Stimulated activated CD4-positive, alpha-beta T cell treated with anti-CD3 and anti-CD28 coated beads, TNF-alpha, amount 100 ng/mL, for 1 hour (primary cell): ENCODE measurements at places on chromosomes 4 and X.

DNA sequence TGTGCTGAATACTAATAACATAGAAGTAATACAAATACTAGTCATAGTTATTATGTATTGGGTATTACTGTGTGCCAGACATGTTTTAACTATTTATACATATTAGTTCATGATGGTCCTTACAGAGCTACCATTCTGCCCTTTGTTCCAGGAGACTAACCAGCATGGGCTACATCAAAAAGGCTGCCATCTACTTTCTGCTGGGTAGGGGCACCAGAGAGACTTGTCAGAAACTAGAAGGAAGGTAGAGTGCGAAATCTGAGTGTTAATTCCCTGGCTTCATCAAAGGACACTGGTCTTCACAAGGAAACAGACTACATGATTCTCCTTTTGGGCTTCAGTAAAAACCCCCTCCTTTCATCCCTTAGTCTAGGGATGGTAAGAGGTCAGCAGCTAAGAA is 347.8 kb downstream of the GBA3 start:
- DNase-seq: no peak

- no peak for DNase-seq
Measured at GRCh38 chrX:72652082-72652481, 62.0 kb downstream of the PHKA1 start.

- DNase-seq: no peak
Measured at GRCh38 chrX:16953606-16954211, 7.3 kb downstream of the REPS2 start.

DNA sequence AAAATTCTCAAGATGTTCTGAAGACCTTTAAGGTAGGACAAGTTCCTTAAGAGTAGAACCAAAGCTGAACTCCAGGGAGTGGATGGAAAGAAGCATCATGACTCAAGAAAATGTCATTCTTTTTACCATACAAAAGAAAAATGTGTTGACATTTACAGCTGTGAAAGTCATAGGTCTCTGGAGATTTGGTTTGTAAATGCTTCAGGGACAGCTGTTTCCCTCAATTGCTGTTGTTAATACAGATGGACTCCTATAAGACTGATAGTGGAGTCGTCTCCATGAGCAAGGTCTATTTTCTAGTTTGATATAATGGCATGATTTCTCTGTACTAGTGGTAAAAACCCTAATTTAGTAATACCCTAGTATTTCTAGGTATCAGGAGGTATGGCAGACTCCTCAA is 101.7 kb downstream of the PHOX2B start:
- no peak for DNase-seq

- DNase-seq: no peak
Measured at GRCh38 chr4:100190643-100191600, 654 bp upstream of the DDIT4L start.

DNA sequence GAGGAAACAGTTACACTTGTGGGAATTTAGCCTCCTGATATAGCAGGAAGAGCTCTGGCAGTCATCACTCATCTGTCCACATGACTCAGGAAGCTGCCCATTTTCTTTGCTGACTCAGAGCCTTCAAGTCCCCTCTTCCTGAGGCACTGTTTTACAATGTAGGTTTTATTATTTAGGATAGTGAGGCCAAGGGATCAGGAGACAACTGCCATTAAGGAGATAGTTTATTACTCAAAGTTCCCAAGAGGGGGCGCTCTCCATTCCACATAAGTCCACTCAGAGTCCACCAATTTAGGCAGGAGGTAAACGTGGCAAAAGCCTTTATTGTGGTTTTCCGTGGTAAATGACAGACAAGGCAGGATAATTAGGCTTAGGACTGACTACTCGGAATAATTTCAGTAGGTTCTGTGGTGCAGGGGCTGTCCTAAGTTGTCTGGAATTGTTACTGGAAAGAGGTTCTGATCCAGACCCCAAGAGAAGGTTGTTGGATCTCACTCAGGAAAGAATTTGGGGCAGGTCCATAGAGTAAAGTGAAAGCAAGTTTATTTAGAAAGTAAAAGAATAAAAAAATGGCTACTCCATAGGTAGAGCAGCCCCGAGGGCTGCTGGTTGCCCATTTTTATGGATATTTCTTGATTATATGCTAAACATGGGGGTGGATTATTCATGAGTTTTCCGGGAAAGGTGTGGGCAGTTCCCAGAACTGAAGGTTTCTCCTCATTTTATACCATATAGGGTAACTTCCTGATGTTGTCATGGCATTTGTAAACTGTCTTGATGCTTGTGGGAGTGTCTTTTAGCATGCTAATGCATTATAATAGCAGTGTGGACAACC is 96.0 kb upstream of the RAB40AL start:
- DNase-seq: no peak

DNA sequence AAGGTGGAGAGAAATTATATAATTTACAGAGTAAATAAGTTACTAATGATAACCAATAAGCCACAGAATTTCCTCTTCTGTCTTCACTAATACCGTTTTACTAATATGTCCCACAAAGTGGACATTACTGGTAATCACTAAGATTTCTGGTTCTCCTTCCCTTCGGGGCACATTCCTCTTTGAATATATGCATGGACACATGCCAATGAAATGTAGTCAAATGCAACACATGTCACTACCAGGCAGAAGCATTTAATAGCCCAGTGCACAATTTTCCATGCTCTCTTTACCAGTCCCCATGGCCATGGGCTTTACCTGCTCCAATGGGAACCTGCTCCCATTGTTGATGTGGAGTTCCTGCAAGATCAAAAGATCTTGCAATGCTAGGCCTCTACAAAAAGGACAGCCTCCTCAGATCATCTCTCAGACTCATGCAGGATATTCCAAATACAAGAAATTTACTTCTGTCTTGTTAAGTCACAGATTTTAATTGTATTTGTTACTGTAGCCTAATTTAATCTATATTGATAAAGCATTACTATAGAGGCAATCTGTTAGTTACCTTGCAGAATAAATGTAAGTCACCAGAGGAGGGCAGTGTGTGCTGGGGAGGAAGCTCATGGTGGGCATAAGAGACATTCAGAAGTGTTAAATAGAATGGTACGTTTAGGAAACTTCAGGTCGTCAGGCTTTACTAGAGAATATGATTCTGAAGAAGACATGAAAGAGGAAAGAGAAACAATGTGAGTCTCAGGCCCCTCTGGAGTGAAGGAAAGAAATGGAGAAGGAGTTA is 37.1 kb upstream of the INPP4B start:
- no peak for DNase-seq

DNA sequence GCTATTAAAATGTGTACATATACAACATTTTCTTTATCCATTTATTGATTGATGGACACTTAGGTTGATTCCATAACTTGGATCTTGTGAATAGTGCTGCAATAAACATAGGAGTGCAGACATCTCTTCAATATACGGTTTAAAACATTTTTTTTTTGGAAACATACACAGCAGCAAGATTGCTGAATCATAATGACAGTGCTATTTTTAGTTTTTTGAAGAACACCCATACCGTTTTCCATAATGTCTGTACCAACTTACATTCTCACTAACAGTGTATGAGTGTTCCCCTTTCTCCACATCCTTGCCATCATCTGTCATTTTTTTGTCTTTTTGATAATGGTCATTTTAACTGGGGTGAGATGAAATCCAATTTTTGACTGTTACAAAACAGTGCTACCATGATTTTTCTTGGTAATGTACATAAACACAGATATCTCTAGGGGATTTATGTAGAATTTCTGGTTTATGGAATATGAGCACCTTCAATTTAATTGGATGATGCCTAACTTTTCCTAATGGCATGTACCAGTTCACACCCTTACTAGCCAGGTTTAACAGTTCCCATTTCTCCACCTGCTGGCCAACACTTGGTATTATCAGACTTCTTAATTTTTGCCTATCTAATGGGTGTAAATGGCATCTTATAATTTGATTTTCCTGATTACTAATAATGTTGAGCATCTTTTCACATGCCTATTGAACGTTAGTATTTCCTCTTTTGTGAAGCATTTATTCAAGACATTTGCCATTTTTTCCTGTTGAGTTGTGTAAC is 21.0 kb upstream of the TMSB15B start:
- no peak for DNase-seq

DNA sequence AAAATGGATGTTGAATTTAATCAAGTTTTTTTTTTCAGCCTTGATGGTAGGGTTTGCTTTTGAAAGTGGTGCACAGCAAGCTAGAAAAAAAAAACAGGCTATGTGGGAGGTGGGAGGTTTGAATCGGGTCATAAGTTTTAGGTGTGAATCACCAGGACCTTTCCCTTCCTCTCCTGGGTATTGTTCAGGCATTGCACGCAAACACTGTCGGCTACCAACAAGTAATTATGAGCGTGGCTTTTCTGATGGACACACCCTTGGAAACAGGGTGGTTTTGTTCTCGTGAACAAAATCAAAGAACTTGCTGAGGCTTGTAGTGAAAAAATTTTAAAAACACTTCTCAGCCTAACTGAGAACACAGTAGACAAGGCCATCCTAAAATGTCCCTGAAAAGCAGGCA is 18.1 kb downstream of the PIR start:
- DNase-seq: no peak
